ENCODE measurements at places on chromosomes 2 and 18.

DNA sequence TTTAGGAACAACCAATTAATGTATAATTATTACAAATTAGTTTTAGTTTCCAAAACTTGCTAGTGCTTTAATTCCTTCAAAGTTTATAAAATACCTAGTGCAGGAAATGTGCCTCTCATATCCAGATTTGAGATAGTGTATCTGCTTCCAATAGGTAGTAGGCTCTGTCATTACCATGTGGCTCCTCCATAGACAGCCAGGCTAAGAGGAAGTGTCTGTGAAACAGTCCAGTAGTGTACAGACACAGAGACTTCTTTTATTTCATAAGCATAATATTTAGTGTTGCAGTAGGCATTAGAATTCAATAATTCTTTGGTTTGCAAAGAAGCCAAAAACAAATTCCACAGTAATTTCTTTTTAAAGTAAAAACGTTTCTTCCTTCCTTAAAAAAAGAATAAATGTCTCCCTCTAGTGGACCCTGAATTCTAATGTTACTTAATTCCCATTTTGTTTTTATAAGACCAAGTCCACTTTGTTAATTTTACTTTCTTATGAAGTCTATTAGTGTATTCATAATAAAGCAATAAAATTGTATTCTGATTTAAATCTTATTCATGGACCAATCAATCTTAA is 101.2 kb downstream of the NEB start:
- DNase-seq: no peak

DNA sequence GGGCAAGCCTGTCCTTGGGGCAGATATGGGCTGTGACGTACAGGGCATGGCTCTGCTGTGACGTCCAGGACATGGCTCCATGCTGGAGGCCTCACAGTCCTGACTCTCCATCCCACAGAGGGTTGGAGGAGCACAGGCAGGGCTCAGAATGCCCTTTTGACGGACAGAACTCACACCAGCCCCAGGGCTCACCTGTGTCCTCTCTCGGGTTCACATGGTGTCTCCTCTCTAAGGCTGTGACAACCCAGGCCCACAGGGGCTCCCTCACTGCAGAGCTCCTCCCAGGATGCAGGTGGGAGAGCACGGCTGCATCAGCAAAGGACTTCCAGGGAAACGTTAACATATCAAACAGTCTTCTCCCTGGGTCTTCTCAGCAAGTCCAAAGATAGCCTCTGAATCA is 133.8 kb downstream of the EIPR1 start:
- DNase-seq: no peak

- DNase-seq: no peak
Measured at GRCh38 chr18:53745986-53746385, 478.5 kb downstream of the MBD2 start.

- DNase-seq: peak; percentile 17
Measured at GRCh38 chr2:10162586-10163497, 40.3 kb downstream of the RRM2 start.

- peak; percentile 11 for DNase-seq
Measured at GRCh38 chr2:14451312-14451711, 181.2 kb upstream of the LRATD1 start.

DNA sequence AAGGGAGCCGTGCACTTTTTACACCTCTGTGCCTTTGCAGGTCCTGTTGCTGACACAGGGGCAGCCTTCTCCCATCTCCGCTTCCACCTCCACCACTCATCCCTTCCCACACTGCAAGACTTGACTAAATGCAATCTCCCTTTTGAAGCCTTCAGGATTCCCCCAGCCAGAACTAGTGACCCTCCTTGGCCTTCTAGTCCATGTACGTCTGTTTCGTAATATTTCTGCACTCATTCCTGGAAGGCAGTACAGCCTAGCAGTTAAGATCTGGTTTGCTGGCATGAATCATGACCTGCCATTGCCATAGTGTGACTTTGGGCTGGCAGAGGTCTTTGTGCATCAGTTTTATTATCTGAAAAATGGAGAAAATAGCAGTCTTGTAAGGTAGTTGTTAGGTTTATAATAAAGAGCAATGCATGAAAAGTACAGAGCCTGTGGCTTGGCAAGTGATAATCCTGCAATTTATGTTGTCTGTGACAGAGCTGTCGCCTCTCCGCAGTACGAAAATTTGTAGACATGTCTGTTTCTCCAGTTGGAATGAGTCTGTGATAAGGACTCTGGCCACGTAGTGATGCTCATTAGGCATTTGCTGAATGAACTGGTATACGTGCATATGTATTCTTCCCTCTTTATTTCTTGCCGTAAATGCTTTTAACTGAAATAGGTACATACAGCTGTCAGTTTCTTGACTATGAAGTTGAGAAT is 36.7 kb downstream of the NCK2 start:
- DNase-seq: no peak

- DNase-seq: no peak
Measured at GRCh38 chr2:219488149-219488843, 10.4 kb upstream of the GMPPA start.

DNA sequence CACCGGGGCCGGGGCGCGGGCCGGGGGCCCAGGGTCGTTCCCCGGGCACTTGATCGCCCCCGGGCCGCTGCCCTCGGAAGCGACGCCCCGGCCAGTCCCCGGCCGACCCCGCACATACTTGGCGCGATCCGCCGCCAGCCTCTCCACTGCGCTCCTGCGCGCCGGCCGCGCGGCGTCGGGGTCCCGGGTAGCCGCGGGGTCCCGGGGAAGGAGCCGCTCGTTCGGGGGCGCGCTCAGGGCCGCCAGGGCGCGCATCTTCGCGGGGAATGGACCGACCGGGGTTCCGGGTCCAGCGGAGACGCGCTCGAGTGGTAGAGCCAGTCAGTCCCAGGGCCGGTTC is 204 bp downstream of the FAM110C start:
- no peak for DNase-seq

- DNase-seq: no peak
Measured at GRCh38 chr18:21894619-21895367, 154.2 kb downstream of the MIB1 start.

GRCh38 chr2:11669454-11670291 is at the start of gene NTSR2:
Gene NTSR2, minus strand, starts transcription at chr2:11670195. Its CDS starts 66 bp downstream, at chr2:11670129.
- no peak for DNase-seq

GRCh38 chr18:60746919-60747318 is 374.3 kb upstream of the MC4R start:
- DNase-seq: no peak

GRCh38 chr2:84646514-84646913 is 130.2 kb downstream of the DNAH6 start:
- no peak for DNase-seq

- DNase-seq: no peak
Measured at GRCh38 chr2:171260471-171261424, 100.1 kb upstream of the TLK1 start.

- DNase-seq: peak; percentile 65
Measured at GRCh38 chr2:20050646-20051531, 539 bp downstream of the LAPTM4A start.

GRCh38 chr2:47174733-47175361 is 19.7 kb upstream of the STPG4 start:
- DNase-seq: no peak

DNA sequence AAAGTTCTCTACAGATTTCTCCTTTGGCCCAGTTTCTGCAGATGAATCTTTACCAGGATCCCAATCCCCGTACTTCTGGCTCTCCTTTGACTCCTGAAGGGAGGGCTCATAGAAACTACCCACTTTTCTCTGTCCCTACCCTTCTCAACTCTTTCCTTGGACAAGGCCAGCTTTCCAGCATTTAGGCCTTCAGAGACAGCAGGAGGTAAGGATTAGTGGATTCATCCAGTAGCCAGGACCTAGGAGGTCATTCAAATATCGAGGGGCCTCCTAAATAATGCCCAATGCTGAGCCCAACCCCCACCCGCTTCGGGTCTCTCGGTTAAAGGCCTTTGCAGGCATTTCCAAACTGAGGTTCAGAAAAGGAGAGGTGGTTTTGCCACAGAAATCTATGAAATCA is 4.8 kb upstream of the ZNF532 start:
- DNase-seq: no peak

GRCh38 chr18:51110073-51110797 is 80.2 kb downstream of the SMAD4 start:
- DNase-seq: no peak

DNA sequence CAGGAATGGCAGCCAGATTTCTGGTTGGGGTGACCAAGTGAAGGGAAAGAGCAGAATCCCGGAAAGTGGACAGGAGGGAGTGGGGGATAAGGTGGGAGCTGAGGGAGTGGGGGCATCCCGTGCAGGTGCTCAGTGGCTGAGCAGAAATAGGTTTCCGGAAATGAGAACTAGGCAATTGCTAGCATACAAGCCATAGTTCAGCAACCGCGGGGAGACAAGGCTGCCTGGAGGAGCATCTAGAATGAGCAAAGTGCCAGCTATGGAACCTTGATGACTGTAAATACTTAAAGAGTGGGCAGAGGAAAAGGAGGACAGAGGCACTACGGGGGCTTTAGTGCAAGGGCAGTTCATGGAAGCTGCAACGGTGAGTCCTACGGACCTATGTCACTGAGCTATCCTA is 220.2 kb downstream of the BCL11A start:
- no peak for DNase-seq

DNA sequence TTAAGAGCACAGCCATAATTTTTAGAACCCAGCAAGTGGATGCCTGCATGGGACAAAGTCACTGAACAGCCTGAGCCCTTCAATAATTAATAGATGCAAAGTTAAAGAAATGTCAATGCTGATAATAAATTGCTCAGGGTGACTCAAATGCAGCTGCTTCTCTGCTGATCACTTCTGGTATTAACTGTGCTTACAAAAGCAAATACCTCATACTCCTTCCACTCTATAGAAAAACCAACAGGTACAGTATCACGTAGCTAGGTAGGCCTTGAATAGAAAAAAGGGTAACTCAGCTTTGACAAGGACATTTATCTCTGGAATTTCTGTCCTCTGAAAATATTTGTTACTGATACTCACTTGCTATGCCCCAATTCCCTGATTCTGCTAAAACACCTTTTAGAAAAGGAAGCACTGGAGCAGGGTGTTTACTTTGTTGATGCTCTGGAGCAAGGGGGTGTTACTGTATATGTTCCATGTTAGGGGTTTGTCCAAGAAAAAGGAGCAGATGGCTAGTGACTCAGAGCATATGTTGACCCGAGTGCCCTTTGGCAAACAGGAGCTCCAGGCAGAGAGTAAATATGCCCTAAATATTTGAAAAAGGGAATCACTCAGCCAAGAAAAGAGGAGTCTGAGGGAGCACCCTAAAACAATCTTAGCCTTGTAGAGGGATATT is 59.1 kb upstream of the RTN4 start:
- DNase-seq: peak; percentile 93

DNA sequence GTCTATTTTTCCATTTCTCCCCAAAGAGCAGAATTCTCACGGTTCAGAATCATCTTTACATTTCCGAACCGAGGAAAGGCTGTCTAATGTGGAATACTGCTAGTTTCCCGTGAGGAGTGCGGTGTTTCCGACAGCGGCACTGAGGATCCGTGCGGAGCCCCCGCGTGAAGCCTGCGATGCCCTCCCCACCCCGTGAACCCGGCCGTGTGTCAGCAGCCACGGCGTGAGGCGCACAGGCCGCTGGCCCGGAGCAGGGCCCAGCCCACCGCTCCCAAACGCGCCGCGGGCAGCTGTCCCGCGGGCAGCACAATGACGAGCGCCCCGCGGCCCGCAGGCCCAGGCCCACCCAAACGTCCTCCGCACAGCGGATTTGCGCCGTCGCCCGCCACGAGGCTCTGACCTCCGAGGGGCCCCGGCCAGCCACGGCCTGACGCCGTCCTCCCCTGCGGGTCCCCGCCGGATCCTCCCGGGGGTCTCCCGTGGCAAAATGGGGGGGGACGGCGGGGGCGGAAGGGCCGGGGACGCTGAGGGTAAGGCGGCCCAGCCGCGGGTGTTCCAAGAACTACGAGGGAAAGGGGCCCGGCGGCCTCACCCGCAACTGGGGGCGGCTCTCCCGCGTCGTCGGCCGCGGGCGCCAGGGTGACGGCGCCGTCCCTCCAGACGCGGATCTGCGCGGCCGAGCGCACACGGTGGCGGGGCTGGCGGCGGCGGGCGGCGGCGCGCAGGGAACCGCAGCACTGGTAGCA is 796 bp downstream of the SPIRE1 start:
- DNase-seq: peak; percentile 39

DNA sequence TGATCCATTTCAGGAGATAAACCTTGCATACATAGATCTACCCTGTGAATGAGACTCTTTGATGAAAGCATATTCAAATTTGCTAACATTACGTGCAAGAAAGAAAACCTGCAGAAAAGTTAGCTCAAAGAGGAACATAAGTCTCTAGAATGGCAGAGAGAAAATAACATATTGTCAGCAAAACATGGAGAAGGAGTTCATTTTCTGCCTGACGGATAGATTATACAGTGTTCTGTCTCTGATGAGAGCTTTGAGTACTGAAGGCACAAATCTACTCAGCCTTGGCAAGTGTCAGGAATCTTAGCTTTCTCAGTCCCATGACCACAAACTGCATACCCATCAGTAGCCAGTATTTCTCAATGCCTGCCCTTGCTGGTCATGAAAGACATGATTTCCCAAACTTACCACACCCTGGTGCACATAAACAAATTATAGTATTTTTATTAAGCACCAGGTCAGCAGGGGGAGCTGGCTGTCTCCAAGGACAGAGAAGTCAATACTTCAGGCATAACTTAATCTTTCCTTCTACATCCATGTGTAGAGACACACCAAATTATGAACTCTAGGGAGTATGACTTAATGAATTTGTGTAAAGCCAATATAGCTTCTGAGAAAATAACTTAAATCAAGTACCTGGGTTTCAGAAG is 401.2 kb upstream of the SOX11 start:
- no peak for DNase-seq

DNA sequence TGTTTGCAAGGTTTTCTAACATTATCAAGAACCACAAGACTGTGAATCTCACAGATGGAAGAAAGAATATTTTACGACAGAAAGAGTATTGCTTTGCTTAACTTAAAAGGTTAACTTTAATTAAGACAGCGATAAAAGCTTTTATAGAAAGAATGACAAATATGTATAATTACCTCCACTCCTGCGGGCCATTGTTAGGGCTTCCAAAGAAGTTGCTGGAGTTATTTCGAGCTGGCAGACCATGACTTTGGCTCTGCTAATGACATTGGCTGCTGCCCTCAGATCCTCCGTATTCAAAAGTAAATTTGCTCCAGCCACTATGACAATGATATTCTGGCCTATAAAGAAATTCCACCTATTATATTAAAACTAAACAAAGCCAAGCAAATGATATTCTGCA is 47.3 kb downstream of the RBKS start:
- DNase-seq: no peak

DNA sequence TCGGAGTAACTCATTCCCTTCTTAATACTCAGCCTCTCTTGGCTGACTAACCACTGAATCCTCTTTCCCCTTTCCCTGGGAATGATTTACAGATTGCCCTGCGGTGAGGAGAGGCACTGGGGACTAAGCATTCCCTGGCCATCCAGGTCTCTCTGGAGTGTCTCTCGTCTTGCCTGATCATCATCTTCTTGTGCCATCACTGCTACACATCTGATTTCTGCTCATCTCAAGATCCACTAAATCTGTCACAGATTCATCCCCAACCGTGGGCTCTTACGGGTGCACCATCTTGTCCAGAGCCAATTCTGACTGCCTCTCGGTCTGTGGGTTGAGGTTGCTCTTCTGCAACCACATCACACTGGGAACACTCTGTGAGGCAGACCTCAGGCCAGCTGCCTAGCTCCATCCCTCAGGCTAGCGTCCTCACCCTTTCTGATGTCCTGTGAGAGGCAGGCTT is 12.0 kb downstream of the SFTPB start:
- no peak for DNase-seq
